ENCODE measurements at places on chromosomes 7 and 10.

- no peak overlapping the region for H3K27ac ChIP-seq
- peak; percentile 47 for DNase-seq
Observed at GRCh38 chr7:75823198-75823910, 9.7 kb upstream of the CCL24 start.

- no peaks in the 10 kb centered on the region for H3K4me1 ChIP-seq
- no peak for DNase-seq
- H3K4me3 ChIP-seq: no peak overlapping the region
Observed at GRCh38 chr10:6327961-6328698, 125.4 kb downstream of the PFKFB3 start.

- H3K4me3 ChIP-seq: no peak overlapping the region
- H3K4me1 ChIP-seq: peaks cover 10% of the 10 kb centered on the region
- peak overlapping the region; percentile 17 for H3K27ac ChIP-seq
- no peaks in the 10 kb centered on the region for H3K27me3 ChIP-seq
- no peaks in the 10 kb centered on the region for H3K36me3 ChIP-seq
Observed at GRCh38 chr10:103545771-103546281, 52.3 kb downstream of the NEURL1 start.

GRCh38 chr10:24727786-24728185, 4.1 kb upstream of the ARHGAP21 start:
- H3K36me3 ChIP-seq: no peaks in the 10 kb centered on the region
- no peak for DNase-seq
- H3K27me3 ChIP-seq: no peaks in the 10 kb centered on the region

GRCh38 chr7:14073543-14073942, 84.1 kb upstream of the ETV1 start:
- no peaks in the 10 kb centered on the region for H3K27me3 ChIP-seq
- H3K4me3 ChIP-seq: no peak overlapping the region
- no peak for DNase-seq
- H3K27ac ChIP-seq: no peak overlapping the region
- H3K4me1 ChIP-seq: no peaks in the 10 kb centered on the region

GRCh38 chr7:47008461-47008860, 573.5 kb downstream of the TNS3 start:
- H3K4me1 ChIP-seq: no peaks in the 10 kb centered on the region
- no peak overlapping the region for H3K27ac ChIP-seq
- DNase-seq: no peak
- no peaks in the 10 kb centered on the region for H3K27me3 ChIP-seq
- H3K36me3 ChIP-seq: no peaks in the 10 kb centered on the region

DNA sequence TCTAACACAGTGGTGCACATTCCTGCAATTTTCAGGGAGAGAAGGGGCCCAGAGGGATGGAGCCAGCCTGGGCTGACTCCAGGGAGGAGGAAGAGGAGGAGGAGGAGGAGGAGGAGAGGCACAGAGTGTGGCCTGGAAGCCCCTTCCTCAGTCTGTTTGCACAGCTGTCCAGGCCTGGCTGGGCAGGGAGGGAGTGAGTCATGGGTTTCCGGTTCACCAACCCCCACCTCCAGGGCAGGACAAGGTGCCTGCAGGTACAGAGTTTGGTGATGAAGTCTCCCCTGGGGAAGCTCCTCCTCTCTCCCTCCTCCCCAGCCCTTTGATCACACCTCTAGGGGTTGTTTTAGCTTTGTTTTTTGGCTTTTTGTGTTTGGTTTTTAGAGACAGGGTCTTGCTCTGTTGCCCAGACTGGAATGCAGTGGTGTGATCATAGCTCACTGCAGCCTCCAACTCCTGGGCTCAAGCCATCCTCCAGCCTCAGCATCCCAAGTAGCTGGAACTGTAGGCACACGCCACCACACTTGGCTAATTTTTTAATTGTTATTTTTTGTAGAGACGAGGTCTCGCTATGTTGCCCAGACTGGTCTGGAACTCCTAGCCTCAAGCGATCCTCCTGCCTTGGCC, 77.5 kb upstream of the CUX1 start:
- H3K27me3 ChIP-seq: no peaks in the 10 kb centered on the region
- peak; percentile 42 for DNase-seq
- H3K4me1 ChIP-seq: no peaks in the 10 kb centered on the region
- no peak overlapping the region for H3K4me3 ChIP-seq

DNA sequence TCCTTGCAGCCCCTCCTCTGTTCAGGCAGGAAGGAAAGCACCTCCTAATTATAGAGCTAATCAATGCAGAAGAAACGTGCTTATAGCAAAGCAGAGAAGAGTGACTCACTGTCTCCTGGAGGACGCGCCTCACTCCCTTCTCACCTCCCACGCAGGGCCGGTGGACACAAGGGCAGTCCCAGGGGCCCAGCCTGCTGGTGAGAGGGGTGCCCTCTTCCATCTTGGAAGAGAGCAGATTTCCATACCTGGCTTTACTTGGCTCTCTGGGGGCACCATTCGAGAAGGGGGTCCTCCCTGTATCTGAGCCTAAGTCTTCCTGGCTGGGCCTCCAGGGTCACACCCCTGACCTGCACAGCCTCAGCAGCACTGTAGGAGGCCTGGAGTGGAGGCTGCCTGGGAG, 55.8 kb downstream of the RASGEF1A start:
- no peaks in the 10 kb centered on the region for H3K27me3 ChIP-seq
- DNase-seq: no peak
- no peak overlapping the region for H3K27ac ChIP-seq

DNA sequence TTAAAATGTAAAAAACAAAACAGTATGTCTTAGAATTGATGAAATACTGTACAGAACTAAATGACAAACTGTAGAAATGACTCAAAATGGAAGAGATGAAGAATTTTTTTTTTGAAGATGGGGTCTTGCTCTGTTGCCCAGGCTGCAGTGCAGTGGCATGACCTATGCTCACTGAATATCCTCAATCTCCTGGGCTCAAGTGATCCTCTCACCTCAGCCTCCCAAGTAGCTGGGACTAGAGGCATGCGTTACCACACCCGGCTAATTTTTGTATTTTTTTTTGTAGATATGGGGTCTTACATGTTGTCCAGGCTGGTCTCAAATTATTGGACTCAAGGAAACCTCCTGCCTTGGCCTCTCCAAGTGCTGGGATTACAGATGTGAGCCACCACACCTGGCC, 36.5 kb downstream of the ATAD1 start:
- H3K27ac ChIP-seq: no peak overlapping the region
- no peaks in the 10 kb centered on the region for H3K4me1 ChIP-seq
- no peak overlapping the region for H3K4me3 ChIP-seq
- no peaks in the 10 kb centered on the region for H3K27me3 ChIP-seq

DNA sequence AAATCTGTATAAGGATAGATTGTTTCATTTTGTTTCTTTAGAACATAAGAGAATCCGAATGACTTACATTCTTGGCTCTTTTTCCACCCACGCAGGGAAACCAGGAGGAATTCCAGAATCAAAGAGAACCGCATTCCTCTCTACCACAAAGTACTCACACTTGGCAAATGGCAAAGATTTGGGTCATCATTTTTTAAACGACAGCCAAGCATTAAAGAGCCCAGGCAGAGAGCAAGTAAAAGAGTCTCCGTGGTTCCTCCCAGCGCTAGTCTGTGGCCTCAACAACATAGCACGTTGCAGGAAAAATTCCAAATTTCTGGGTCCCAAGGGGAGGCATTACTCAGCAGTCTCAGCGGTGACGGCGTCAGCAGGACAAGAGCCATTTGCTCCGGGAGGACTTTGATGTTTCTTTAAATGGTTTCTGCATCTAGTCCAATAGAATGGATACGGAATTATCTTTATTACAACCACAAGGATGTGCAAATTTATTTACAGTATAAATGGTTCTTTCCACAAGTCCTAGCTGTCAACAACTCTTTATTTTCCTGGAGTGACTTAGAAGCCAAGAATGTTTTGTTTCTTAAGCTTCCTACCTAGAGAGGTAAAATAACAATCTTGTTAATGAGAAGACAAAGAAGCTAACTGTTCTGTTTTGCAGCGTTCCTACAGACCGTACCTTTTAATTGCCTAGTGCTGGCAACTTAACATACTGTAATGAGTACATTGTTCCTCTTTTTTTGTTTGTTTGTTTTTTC, 232.5 kb downstream of the SKIDA1 start:
- no peak overlapping the region for H3K4me3 ChIP-seq
- H3K36me3 ChIP-seq: no peaks in the 10 kb centered on the region
- H3K27ac ChIP-seq: no peak overlapping the region
- DNase-seq: peak; percentile 34
- no peaks in the 10 kb centered on the region for H3K4me1 ChIP-seq
- H3K27me3 ChIP-seq: no peaks in the 10 kb centered on the region

DNA sequence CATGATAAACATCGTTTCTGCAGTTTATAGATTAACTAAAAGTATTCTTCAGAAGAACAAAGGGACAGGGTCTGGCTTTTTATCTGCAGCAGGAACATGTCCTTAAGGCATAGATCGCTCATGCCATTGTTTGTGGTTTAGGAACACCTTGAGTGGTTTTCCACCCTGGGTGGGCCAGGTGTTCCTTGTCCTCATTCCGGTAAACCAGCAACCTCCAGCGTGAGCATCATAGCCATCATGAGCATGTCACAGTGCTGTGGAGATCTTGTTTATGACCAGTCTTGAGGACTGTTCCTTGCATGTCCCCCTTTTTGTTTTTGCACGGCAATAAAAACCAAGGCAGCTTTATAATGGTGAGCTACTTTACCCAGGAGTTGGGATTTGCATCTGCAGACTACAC, 33.9 kb downstream of the STOX1 start:
- H3K36me3 ChIP-seq: no peaks in the 10 kb centered on the region
- no peak for DNase-seq
- H3K27ac ChIP-seq: no peak overlapping the region
- no peaks in the 10 kb centered on the region for H3K4me1 ChIP-seq
- no peaks in the 10 kb centered on the region for H3K27me3 ChIP-seq

DNA sequence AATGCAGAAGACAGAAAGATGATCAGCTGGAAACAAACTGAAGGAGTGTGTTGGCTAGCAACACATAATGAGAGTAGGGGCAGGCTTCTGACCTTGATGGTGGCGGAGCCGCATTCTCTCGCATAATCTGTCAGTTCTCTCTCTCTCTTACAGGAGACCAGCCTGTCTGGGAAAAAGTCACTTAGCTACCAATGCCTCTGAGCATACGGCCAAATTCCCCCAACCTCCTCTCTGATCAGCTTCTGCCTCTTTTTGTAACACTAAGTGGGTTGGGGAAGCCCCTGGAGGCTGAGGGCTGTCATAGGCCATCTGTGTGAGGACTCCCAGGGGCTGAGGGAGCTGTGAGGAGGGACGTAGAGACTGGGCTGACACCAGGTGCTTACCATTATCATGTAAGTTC, 104.6 kb downstream of the HIPK2 start:
- DNase-seq: no peak
- H3K4me1 ChIP-seq: no peaks in the 10 kb centered on the region
- no peak overlapping the region for H3K4me3 ChIP-seq
- H3K27me3 ChIP-seq: no peaks in the 10 kb centered on the region

DNA sequence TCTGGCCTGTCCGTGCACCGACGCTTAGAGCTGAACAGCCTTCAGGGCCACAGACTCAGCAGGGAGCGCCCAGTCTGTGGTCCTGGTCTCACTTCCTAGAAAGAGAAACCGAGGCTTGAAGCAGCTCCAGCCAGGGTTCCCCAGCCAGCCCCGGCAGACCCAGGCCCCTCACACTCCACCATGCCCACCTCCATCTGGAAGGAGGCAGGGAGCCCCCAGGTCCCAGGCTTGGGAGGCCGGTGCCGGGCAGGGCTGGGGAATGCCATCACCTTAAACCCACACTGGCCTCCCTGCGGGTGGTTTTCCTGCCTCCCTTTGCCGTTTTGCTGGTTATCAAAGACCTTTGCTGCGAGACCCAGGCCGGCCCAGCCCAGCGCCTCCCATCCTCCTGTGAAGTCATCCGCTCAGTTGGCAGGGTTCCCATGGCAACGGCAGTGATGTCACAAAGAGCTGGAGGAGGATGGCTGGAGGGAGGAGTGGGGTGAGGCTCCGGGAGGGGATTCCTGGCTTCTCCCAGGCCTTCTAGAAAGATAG, 24.0 kb downstream of the ELFN1 start:
- no peaks in the 10 kb centered on the region for H3K36me3 ChIP-seq
- no peak for DNase-seq
- no peaks in the 10 kb centered on the region for H3K4me1 ChIP-seq
- H3K4me3 ChIP-seq: no peak overlapping the region
- H3K27ac ChIP-seq: no peak overlapping the region
- no peaks in the 10 kb centered on the region for H3K27me3 ChIP-seq

GRCh38 chr7:142583446-142583845, 165.8 kb upstream of the PRSS1 start:
- H3K4me3 ChIP-seq: no peak overlapping the region
- H3K36me3 ChIP-seq: no peaks in the 10 kb centered on the region
- no peaks in the 10 kb centered on the region for H3K4me1 ChIP-seq
- no peak for DNase-seq
- no peak overlapping the region for H3K27ac ChIP-seq

DNA sequence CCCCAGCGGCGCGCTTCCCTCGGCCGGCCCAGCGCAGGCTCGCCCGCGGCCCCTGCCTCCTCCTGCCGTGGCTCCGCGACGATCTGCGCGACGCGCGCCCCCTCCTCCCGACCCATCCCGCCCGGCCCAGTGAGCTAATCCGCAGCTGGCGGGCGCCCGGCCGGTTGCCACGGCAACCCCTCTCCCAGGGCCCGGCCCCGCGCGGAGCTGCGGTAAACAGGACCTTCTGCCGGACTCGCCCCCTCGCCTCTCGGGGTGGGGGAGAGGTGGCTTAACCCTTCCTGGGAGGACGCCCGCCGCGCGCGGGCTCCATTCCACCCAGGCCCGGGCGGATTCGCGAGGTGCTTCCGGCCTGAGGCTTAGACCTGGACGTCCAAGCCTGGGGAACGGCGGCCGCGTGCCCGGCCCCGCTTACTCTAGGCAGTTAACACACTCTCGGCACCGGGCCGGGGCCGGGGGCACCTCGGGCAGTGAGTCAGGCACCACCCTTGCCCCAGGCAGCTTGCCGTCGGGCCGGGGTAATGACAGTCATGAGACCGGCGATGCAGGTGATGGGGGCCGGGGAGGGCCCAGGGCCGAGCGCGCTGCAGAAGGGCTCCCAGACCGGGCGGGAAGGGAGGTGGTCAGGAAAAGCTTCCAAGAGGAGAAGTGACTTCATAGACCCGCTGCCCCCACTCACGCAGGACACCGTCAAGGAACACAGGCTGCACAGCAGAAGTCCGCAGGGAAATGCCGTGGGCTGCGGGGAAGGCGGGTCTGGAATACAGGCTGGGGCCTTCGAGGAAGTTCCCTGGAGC, at the start of gene DENND2A:
Gene DENND2A (minus strand): TSS at position 87 of the 797 bp plus-strand sequence. CDS start 38,416 bp downstream, outside the sequence.
- no peaks in the 10 kb centered on the region for H3K36me3 ChIP-seq
- H3K27ac ChIP-seq: peak within 1 kb of the TSS; percentile 41
- peak; percentile 70 for DNase-seq
- peak within 1 kb of the TSS; percentile 50 for H3K4me3 ChIP-seq

DNA sequence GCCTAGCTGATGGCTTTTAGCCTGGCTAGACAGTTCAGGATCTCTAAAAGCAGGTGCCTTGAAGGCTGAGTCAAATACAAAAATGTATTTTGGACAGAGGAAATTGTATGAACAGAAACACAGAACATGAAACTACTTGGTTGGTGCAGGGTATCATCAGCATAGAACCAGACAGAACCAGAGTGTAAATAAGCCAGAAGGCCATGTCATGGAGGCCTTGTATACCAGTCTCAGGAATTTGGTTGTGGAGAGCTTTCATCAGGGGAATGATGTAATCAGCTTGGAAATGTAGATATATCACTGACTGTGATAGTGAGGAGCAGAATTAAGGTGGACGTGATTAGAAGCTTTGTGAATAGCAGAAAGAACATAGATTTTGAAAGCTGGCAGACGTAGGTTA, 82.9 kb downstream of the CFTR start:
- no peak for DNase-seq
- no peaks in the 10 kb centered on the region for H3K36me3 ChIP-seq
- H3K27me3 ChIP-seq: no peaks in the 10 kb centered on the region
- H3K4me3 ChIP-seq: no peak overlapping the region

GRCh38 chr7:130960208-130960988, 226.4 kb upstream of the KLF14 start:
- DNase-seq: no peak
- H3K27me3 ChIP-seq: no peaks in the 10 kb centered on the region
- H3K4me3 ChIP-seq: peak overlapping the region; percentile 19
- H3K4me1 ChIP-seq: no peaks in the 10 kb centered on the region
- no peaks in the 10 kb centered on the region for H3K36me3 ChIP-seq

All from colonic mucosa (tissue), 4 donors.